ENCODE measurements at places on chromosomes 2 and 18. TPM values are rescaled to one million over a fixed set of nuclear protein-coding genes. Genes with fewer than 3 reads are reported as not detected.
A peak's percentile ranks its signal among the peaks of the same experiment; 100 is the strongest.

DNA sequence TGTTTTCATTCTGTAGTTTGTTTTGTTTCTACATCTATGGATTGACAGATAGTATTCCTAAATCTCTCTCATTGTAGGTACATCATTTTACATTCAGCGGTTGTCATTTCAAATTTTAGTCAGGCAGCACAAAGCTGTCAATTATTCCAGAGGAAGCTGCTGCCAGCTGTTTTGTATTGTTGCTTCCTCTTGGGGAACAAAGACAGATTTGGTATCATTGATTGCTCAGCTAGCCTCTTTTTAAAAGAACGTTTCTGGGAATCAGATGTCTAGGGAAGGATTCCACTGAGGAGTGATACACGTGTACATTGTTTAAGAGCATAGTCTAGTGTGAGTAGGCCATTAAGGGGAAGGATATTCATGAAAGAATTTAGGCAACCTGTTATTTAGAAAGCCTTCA is 145.8 kb downstream of the AGPS start:
- no peak for DNase-seq

- DNase-seq = no peak
Observed at GRCh38 chr2:186853951-186854350, 5.0 kb upstream of the ZSWIM2 start.

DNA sequence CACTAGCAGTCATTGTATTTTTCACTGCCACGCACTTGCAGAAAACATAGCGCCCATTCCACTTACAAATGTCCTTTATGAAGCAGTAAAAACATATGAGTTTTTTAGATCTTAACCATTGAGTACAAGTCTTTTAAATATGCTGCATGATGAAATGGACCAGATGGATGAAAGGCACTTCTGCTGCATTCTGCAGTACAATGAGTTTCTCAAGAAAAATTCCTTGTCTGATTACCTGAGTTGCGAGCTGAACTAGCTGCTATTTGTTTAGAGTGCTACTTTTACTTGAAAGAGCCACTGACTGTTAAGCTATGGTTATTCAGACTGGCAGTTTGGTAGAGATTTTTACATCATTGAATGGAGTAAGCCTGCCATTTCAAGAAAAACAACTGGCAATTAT is 825.5 kb upstream of the ACVR2A start:
- no peak for DNase-seq

GRCh38 chr2:153641046-153641445 is 162.5 kb upstream of the RPRM start:
- DNase-seq = no peak

DNA sequence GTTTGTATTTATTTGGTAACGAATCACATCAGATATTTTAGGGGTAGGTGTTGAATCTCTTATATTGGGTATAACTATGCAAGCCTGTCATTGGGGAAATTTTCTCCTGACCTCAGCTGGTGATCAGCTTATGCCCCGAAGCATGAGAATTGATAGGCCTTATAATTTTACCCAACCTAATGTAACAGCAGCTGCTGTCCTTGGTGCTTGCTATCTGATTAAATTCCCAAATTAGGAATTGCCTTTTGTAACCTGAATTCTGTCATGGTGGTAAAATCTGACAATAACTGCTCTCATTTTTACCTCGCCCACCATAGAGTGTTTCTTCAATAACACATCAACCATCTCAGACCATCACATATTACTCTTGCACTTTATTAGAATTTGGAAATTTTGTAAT is 1542.6 kb upstream of the PIK3C3 start:
- no peak for DNase-seq

GRCh38 chr18:70464343-70465114 is 175.7 kb downstream of the SOCS6 start:
- DNase-seq = peak; percentile 81

DNA sequence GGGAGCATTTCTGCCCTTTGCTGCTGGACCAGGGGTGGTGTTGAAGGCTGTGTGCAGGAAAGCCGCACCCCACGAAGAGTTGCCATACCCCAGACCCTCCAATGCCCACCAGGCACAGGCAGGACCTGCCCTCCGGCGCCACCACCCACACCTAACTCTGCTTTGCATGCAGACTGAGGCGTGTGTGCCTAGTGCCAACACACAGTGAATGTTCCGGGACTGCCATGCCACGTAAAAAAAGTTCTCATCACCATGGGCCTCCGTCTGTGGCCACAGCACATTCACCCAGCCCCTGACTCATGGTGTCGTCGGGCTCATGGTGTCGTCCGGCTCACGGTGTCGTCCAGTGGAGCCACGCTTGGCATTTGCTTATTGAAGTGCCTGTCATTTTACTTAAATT is 184.9 kb upstream of the RAB6C start:
- no peak for DNase-seq

DNA sequence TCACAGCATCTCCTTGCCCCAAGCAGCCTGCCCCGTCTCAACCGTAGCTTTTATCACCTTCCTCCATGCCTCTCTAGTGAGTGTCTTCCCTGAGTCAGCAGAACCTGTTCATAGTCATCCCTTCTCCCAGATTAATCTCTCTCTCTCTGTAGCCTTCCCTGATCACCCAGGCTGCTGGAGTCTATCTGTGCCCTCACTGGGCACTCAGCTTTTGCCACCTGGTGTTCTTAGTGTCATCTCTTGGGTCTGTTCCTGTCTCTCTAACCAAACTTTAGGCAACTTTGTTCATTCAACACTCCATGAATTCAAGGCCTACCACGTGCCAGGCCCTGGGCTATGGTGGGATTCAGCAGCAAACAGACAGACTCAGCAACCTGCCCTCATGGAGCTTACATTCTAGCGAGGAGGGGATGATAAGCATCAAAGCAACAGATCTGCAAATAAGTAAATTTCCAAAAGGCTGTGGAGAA is 159.1 kb downstream of the SMAD7 start:
- DNase-seq = peak; percentile 9

GRCh38 chr2:153963256-153963655 is 91.5 kb downstream of the GALNT13 start:
- no peak for DNase-seq

The RAD51AP2 gene
- total RNA-seq = 0.16 TPM

DNA sequence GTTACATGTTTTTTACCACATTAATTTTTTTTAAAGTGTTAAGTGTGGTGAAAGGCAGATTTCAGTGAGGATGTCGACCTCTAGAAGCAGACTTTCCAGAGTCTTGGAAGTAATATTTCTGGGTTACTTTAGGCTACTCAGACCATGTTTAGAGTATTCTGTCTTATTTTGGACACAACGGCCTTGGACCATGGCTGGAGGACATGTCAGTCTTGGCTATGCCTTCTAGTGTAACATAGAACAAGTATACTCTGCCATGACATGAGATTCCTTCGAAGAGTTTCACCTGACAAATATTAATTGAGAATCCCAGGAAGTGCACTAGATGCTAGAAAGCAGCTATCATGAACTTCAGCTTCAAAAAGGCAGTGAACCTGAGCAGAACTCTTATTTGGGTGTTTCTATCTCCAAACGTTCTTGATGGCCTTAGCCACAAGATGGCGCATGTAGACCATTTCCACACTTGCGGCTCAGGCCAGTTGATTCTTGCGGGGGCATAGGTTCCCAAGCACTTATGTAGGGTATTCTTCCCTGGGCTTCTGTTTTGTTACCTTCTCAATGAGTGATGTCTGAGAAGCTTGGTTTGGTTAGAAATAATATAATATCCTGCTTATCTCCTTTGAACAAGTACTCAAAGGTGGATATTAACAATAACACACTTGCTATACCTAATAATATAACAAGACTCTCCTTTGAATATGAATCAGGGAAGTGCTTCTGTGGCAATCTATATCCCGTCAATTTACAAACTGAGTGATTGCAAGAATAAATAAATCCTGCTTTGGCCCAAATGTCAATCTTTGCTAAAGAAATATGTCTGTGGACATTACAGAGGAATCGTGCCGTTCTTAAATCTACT is 62.0 kb downstream of the CACNB4 start:
- DNase-seq = peak; percentile 49

GRCh38 chr2:151159109-151159662 is 102.5 kb downstream of the RBM43 start:
- DNase-seq = no peak

DNA sequence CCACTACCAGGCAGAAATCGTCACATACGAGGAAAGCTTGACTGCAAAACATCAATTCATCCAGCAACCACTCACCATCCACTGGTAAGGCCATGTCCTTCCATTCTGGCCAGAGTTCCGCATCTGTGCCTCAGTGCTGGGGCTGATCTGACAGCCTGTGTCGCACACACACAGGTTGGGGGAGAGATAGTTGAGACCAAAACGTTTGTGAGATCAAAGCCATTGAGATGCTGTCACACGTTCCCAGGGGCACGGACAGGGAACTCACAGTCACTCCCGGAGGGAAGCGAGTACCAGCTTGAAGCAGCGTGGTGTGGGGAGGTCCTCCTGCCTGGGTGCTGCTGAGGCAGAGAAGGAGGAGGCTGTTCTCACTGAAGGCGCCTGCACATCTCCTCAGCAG is 458.5 kb upstream of the SALL3 start:
- no peak for DNase-seq

The RESP18 gene
- total RNA-seq = not detected

DNA sequence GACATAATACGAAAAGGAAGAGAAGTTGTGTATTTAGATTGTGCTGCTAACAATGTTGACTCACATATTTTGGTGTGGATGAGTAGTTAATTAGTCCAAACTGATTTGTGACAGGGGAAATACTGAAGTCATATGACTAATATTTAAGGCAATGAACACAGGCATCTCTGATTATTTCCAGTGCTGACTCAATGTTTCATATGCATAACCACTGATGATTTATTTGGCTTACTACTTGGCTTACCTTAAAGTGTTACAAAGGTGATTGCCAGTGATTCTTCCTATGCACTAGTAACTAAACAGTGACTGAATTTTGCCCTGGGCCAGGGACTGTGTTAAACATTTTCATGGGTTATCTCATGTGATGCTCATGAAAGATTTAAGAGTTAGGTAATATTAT is 722.6 kb downstream of the METTL4 start:
- DNase-seq = no peak

The LYPD6B gene
- total RNA-seq = not detected

The TXNDC2 gene
- total RNA-seq = not detected

The TRIM54 gene
- 301 TPM for total RNA-seq

DNA sequence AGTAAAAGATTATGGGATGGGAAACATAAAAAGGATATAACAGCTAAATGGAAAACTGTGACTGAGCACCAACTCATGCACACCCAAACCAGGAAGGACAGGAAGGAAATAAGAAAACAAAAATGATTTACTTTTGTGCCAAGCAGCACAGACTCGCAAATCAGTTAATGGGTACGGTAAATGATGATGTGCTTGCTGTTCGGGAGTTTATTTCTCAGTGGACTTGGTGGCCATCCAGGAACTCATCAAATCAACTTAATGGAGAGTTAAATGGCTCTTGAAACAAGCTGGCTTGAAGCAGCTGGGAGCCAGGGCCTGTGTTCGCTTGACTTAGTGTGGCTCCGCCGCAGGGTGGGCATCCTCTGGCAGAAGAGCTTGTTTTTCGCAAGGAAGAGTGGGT is 36.2 kb downstream of the MTCL1 start:
- no peak for DNase-seq

The EML6 gene
- total RNA-seq = 0.56 TPM

- DNase-seq = no peak
Observed at GRCh38 chr2:231028889-231029288, 8.4 kb upstream of the C2orf72 start.

The MAPK4 gene
- total RNA-seq = 26.9 TPM

DNA sequence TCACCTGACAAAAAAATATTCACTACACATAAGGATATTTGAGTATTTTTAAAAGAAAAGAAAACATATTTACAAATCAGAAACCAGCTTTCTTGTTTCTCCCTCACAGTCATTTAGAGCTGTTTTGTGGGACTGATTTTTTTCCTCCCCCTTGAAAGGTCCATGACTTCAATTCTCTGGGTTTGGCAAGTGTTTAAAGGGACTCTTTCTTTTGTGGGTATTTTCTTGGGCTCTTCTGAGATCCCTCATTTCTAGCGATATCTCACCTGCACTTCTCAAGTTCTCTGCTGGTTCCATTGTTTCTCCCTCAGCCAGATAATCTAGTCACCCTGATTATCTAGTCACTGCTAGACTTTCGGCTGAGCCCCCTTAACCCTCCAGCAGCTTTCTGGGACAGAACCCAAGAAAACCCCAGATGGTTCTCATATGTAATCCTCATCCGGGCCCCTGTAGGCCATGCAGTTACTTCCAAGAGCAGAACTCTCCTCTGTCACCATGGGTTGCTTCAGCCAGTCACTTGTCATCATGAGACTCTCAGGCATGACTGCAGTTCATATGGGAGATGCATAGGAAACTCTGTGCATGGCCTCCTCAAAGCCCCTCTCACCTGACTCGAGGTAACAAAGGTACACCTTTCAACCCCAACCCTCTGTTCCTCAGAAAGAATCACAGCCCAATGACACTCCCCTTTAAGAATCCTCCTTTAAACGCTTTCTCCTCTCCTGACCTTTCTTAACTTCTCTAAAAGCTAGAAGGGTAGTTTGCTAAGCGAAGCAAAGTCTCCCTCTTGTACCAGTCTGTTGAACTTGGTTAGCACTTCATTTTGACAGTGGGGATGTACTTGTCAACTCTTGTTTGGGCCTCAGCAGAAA is 36.7 kb upstream of the ITGA4 start:
- no peak for DNase-seq

The RUFY4 gene
- not detected for total RNA-seq

DNA sequence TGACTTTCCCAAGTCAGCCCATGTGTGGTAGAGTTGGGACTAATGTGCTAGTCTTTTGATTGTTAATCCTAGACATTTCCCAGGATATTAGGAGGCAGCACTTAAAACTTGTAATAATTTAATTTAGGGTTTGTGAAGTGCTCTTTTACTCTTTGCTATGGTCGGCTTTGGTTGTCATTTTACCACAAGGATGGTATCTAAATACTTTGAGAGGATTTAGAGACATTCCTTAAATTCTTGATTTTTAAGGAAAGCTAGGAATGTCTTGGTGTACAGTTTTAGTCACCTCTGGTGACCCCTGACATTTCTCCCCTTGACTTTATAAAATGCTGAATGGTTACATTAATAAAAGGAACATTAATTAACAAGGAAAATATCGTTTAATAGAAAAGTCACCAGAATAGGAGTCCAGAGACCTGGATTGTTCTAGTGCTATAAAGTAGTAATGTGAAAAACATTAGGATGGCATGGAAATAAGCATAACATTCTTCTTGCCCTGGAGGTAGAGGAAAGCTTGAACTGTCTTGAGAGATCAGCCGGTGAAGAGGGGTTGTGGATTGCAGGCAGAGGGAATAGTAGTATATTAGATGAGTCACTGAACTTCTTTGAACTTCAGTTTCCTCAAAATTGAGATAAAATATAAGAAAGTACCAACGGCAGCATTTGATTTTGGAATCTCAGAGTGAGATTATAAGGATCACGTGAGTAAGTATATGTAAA is 209.2 kb downstream of the MCFD2 start:
- no peak for DNase-seq

The RIT2 gene
- total RNA-seq = not detected

- no peak for DNase-seq
Observed at GRCh38 chr2:100228967-100229366, 86.6 kb upstream of the AFF3 start.

GRCh38 chr2:136327162-136327852 is 209.4 kb upstream of the CXCR4 start:
- no peak for DNase-seq

- DNase-seq = no peak
Observed at GRCh38 chr2:23534771-23535170, 149.8 kb downstream of the KLHL29 start.

- no peak for DNase-seq
Observed at GRCh38 chr2:240990266-240990529, 8.2 kb upstream of the SNED1 start.

Data from Right ventricle myocardium superior (tissue), 1 donor.